ENCODE measurements at places on chromosomes 5 and 9.

DNA sequence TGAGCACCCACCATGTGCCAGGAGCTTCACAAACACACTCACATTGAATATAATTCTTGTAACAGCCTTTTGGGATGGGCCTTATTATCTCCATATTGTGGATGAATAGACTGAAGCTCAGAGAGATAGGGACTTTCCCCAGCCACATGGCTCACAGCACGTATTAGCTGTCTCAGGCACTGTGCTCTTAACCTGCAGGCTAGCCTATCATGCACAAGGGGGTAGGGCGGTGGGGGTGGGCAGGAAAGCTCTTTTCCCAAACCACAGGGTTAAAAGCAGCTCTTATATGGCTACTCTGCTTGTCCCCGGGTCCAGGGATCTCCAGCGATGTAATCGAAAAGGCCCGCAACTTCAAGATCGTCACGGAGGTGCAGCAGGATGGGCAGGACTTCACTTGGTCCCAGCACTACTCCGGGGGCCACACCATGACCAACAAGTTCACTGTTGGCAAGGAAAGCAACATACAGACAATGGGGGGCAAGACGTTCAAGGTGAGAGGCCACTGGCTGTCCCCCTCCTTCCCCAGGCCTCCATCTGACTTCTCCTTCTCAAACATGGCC is 2.6 kb downstream of the FABP6 start:
- no peak for DNase-seq

- DNase-seq = no peak
These were observed 169.5 kb upstream of the POC5 start for GRCh38 chr5:75886706-75887105.

DNA sequence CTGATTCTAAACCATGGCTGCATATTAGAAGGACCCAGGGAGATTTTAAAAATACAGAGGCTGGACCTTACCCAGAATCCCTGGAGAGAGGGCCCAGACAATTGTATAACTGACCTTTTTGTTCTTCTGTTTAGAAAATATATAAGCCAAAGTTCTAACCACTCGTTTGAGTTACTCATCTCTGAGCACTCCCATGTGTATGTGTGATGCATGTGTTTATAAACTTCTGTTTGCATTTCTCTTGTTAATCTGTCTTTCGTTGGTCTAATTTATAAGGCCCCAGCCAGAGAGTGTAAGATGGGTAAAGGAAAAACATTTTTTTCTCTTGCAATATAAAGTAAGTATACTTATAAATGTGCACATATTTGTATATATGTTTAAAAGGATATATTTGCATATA is 443.9 kb downstream of the ZNF608 start:
- DNase-seq = no peak

DNA sequence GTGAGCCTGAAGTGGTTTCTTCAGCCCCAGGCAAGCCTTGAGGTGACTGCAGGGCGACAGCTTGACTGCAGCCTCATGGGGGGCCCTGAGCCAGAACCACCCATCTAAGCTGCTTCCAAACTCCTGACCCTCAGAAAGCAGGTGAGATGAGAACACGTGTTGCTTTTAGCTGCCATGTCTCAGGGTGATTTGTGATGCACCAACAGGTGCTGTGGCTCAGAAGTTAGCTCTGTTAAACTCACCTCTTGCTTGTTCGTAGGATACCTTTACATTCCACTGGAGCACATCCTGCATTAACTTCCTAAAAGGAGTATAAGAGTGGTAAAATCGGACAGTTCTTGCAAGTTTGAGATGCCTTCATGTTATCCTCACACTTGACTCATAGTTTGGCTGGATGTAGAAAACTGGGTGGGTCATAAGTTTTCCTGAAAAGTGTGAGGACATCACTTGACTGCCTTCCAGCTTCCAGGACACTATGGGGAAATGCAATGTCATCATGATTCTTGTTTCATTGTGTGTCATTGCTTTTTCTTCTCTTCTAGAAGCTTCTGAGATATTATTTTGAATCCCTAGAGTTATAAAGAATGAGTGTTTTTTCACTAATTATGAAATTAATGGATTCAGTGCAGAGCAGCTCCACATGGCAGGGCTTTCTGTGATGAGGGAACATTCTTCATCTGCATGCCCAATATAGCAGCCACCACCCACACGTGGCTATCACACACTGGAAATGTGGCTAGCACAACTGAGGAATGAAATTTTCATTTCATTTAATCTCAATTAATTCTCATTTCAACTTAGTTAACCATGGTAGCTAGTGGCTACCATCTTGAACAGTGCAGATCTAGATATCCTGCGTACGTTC is 92.3 kb downstream of the HSD17B3 start:
- no peak for DNase-seq

DNA sequence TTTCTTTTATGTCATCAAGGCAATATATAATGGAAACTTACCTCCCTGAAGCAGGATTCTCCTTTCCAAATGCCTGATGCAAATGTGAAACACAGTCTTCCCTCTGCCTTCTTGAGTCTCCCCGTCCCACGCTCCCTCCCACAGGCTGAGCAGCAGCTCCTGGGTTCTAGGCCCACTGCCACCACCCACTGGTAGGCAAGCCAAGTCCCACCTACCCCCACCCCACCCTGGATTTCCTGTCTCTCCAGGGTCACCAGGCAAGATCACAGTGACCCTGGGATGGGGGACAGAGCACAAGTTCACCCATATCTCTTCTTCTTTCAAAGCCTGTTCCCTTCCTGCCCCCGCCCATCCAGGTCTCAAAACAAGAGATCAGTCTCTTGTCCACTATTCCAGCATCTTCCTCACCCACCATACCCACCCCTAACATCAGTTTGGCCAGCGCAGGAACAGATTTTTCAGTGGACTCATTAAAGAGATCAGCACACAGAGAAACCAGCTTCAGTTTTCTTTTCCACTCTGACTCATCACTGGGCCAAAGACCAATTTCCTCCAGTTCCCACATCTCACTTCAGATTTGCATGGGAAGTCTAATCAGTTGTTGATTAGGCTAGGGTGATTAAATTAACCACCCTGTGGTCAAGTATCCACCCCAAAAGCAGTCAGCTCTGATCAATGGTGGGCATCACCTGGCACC is 151.5 kb downstream of the ACTL7B start:
- no peak for DNase-seq

GRCh38 chr9:103991698-103992097 is 102.4 kb upstream of the SMC2 start:
- DNase-seq = peak; percentile 45

GRCh38 chr9:124765439-124765835 is 5.7 kb downstream of the NR6A1 start:
- DNase-seq = no peak

Measured in activated CD8-positive, alpha-beta memory T cell treated with anti-CD3 and anti-CD28 coated beads, Interleukin-2, amount 10 ng/mL, durations not matched to agents 7 days and 5 days (primary cell).